Tibial nerve (tissue), 4 donors: ENCODE measurements at places on chromosomes 5 and 9.

GRCh38 chr5:15995341-15996052 is 184.1 kb downstream of the MARCHF11 start:
- DNase-seq = no peak
- H3K27ac ChIP-seq = no peak overlapping the region
- no peak overlapping the region for H3K4me3 ChIP-seq
- no peaks in the 10 kb centered on the region for H3K27me3 ChIP-seq
- H3K36me3 ChIP-seq = no peaks in the 10 kb centered on the region

GRCh38 chr9:136572828-136573625 is 27.2 kb upstream of the NOTCH1 start:
- no peaks in the 10 kb centered on the region for H3K36me3 ChIP-seq
- H3K27me3 ChIP-seq = no peaks in the 10 kb centered on the region
- peaks cover 4% of the 10 kb centered on the region for H3K4me1 ChIP-seq
- H3K27ac ChIP-seq = peak overlapping the region; percentile 82

- H3K4me1 ChIP-seq = peaks cover 21% of the 10 kb centered on the region
- H3K27ac ChIP-seq = no peak overlapping the region
- no peaks in the 10 kb centered on the region for H3K36me3 ChIP-seq
- no peaks in the 10 kb centered on the region for H3K27me3 ChIP-seq
- peak; percentile 52 for DNase-seq
These were observed 602.4 kb upstream of the CLINT1 start for GRCh38 chr5:158461240-158461854.

GRCh38 chr9:109471475-109472393 is 26.4 kb downstream of the PTPN3 start:
- no peak for DNase-seq
- H3K4me3 ChIP-seq = no peak overlapping the region
- H3K36me3 ChIP-seq = no peaks in the 10 kb centered on the region
- H3K4me1 ChIP-seq = peaks cover 3% of the 10 kb centered on the region
- no peak overlapping the region for H3K27ac ChIP-seq
- no peaks in the 10 kb centered on the region for H3K27me3 ChIP-seq

DNA sequence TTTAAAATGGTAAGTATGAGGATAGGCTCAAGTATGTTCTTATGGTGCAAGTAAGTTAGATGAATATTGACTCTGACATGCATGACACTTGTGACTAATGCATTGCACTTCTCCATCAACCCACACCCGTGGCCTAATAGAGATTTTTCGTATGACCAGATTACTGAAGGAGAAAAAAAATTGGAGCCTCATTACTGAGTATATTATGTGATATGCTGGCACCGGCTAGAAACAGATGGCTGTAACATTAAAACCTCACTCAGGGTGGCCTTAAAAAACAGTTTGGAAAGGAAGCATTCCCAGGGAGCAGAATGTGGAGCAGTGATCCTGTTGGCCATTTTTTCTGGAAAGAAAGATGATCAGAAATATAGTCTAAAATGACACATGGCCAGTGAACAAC is 766.4 kb downstream of the PRELID2 start:
- H3K36me3 ChIP-seq = no peaks in the 10 kb centered on the region
- no peak overlapping the region for H3K27ac ChIP-seq
- DNase-seq = no peak
- H3K4me3 ChIP-seq = no peak overlapping the region
- H3K4me1 ChIP-seq = no peaks in the 10 kb centered on the region
